Activated CD4-positive, alpha-beta T cell treated with anti-CD3 and anti-CD28 coated beads, Interleukin-10, Interleukin-2, amounts not matched to agents 100 ng/mL and 50 ng/mL, durations not matched to agents 16 hours and 8 hours (primary cell): ENCODE measurements at places on chromosomes 16 and 17.

- DNase-seq = no peak
Observed at GRCh38 chr16:84464116-84464515, 40.3 kb downstream of the MEAK7 start.

DNA sequence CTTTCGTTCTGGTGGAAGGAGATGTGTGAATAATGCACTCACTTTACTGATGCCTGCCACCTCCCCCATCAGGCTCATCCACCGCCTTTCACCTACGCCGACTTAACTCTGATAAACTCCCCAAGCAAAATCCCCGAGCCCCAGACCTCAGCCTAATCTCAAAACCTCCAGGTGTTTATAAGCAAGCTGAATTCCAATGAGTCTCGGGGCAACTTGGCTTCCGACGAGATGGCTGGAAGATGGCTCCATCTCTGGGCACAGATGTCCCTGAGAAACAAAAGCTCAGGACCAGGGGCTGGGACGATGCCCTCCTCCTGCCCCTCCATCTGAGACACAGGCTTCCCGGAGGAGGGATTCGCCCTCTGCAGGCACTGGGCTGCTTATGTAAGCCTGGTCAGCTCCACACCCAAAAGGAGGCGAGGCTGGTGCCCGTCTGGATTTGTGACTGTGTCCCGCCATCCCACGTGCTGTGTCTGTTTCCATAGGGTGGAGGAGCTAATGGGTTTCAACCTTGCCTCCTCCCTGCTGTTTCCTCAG is 386.4 kb upstream of the TNRC6C start:
- DNase-seq = no peak

GRCh38 chr16:81627024-81627423 is 152.1 kb upstream of the PLCG2 start:
- DNase-seq = peak; percentile 8

- no peak for DNase-seq
Observed at GRCh38 chr17:47742319-47743181, 9.5 kb downstream of the TBX21 start.

- DNase-seq = peak; percentile 22
Observed at GRCh38 chr16:1048442-1049112, 24.0 kb upstream of the SSTR5 start.

- no peak for DNase-seq
Observed at GRCh38 chr17:81384929-81385319, 10.3 kb upstream of the BAHCC1 start.

GRCh38 chr17:1630662-1631061 is 2.0 kb upstream of the SLC43A2 start:
- DNase-seq = no peak

GRCh38 chr16:53678756-53679343 is 24.8 kb downstream of the RPGRIP1L start:
- DNase-seq = no peak

- no peak for DNase-seq
Observed at GRCh38 chr17:7651665-7652387, 1.1 kb downstream of the ATP1B2 start.

DNA sequence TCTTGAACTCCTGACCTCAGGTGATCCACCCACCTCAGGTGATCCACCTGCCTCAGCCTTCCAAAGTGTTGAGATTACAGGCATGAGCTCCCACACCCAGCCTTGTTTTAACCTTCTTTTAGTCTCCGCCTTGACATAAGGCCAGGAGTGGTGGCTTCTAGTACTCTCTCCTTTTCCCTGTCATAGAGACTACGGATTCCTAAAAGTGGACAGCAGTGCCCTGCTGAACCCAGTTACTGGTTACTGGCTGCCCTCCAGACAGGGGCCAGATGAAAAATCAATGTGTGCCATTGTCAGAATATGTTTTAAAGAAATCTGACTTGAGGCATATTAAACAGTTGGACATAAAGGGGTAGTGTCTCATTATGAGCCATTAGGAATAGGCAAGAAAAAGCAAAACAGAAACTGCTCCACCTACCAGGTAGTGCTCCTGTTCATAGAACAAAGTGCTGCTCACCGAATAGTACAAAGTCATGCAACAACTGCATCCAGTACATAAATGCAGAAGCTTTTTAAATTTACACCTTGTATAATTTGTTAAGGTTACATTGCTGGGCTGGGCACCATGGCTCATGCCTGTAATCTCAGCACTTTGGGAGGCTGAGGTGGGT is 32.1 kb downstream of the TRIM25 start:
- DNase-seq = no peak

DNA sequence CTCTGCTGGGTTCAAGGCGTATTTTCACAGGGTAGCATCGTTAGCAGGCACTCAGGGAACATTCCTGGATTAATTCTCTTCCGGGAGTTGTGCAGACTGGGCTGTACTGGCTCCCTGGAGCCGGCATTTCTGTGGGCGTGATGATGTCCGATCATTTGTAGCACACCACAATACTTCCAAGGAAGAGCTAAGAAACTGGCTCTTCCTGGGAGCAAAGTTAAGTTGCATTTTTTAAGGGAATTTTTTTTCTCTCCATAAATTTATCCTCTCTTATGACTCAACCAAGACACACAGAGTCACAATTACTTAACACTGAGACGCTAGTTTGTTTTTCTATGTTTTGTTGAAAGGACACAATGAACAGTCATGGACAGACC is 211.6 kb upstream of the FOXF1 start:
- DNase-seq = no peak

DNA sequence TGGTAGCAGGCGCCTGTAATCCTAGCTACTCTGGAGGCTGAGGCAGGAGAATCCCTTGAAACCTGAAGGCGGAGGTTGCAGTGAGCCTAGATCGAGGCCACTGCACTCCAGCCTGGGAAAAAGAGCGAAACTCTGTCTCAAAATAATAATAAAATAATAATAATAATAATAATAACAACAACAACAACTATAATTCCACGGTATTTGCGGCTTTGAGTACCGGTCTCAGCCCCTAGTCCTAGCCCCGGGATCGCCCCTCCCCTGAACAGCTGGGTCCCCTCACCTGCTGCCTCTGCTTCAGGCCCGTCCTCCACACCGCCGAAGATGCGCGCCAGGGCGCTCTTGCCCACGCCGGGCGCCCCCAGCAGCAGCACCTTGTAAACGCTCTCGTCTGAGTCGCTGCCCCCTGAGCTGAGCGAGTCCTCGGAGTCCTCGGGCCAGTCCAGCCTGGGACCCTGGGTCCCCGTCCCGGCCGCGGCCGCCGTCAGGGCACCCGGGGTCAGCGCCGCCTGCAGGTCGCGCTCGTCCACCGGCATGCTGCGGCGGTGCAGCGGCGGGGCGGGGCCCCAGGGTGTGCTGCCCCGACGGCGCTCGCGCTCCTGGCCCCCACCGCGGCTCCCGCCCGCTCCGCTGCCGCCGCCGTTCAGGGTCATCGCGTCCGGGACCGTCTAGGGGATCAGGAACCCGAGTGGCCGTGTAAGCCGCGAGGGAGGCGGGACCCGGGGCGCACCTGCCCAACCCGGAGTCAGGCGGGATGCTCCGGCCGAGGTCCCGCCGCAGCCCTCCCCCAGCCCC is 611 bp downstream of the RRAD start:
- peak; percentile 45 for DNase-seq

DNA sequence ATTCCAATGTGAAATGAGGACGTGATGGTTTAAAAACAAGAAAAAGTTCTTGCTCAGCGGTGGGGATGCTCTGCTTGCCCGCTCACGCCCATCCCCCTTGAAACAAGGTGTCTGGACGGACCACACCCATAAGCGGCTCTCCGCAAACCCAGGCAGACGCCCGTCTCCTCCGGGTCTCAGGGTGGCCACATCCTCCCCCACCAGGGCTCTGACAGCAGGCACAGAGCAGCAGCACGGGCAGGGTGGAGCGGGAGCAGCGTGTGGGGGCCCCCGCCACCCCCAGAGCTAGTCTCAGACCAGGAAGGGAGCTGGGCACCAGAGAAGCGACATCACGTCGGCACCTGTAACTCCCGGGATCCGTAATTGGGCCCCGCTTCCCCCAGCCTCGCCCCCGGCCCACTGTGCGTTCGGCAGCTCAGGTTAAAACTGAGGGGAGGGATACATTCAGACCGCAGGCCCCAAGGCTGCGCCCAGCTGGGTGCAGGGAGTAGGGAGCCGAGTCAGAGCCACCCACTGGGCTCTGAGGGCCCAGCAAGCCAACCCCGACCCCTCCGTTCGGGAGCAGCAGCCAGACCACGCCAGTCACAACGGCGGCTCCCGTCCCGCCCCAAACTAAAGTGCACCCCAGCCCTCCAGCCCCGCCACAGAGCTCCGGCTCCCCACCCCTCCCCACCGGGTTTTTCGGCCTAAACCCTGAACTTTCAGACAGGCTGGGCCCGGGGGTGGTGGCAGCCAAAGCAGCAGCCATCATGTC is 22.0 kb downstream of the CLUH start:
- DNase-seq = no peak

GRCh38 chr17:8341456-8341855 is 1.8 kb downstream of the ODF4 start:
- no peak for DNase-seq

DNA sequence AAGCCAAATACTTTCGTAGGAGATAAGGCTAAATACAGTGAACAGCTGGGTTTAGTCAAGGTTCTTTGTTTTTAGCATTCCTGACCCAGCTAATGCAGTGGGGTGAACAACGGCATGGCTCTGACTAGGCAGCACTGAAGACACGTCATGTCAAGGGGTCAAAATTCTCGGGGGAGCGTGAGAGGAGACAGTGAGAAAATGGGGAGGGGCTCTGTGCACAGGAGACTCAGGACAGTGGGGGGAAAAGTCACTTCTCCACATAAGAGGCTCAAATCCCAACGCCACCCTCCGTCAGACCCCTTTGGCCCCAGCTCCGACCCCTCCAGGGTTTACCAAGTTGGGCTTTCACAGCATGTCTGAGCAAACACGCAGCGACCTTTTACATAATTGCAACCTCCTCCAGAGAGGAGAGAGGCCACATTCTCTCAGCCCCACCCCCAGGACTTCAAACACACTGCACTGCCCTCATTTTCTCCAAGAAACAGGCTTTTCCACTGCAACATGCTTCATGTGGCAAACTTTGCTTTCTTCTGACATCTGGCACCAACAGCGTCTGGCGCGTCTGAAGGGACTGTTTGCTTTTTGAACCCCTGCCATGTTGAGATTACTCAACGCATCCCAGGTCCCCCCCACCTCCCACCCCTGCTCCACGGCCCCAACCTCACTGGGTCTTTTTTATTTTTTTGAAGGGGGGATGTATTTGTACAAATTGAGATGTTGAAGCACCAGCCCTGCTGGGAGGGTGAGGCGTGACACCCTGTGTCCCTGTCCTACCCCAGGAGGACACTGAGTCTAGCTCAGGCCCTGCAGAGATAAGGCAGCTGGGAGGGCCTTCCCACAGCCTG is 30.0 kb downstream of the AXIN2 start:
- DNase-seq = no peak

GRCh38 chr16:17037499-17037898 is 433.3 kb downstream of the XYLT1 start:
- DNase-seq = no peak

DNA sequence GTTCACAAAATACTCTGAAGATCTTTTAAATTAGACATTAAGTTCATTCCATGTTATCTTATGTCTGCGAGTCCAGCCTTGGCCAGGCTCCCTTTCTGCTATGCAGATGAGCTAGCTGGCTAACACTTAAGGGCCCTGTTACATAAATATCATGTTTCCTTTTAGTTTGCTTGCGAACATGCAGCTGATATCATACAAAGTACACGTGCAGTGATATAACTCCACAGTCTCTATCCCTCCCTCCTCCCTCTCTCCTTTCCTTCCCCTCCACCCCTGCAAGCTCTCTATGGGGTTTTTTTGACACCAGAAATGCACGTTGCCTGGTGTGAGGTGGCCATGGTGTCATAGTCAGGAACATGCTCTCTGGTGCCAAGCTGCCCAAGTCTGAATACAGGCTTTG is 46.1 kb downstream of the ARHGAP17 start:
- DNase-seq = no peak

- DNase-seq = no peak
Observed at GRCh38 chr16:15807603-15808009, 49.2 kb downstream of the MYH11 start.

GRCh38 chr16:60041671-60042070 is 1307.6 kb upstream of the GOT2 start:
- no peak for DNase-seq

DNA sequence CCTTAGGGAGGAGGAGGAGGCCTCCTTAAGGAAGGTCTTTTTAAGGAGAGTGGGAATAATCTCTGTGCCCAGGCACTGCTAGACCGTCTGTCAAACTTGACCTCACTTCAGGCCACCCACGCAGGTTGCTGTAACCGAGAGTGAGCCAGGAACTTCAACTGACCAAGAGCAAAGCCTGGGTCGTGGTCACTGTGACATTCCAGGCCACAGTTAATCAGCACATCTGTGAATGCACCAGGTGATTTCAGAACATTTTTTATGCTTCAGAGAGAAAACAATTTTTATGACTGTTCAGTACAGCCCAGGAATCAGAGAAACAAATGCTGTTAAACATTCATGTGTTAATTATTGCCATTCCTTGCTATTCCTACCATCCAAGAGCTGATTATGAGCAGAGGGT is 226.6 kb upstream of the ASIC2 start:
- no peak for DNase-seq

DNA sequence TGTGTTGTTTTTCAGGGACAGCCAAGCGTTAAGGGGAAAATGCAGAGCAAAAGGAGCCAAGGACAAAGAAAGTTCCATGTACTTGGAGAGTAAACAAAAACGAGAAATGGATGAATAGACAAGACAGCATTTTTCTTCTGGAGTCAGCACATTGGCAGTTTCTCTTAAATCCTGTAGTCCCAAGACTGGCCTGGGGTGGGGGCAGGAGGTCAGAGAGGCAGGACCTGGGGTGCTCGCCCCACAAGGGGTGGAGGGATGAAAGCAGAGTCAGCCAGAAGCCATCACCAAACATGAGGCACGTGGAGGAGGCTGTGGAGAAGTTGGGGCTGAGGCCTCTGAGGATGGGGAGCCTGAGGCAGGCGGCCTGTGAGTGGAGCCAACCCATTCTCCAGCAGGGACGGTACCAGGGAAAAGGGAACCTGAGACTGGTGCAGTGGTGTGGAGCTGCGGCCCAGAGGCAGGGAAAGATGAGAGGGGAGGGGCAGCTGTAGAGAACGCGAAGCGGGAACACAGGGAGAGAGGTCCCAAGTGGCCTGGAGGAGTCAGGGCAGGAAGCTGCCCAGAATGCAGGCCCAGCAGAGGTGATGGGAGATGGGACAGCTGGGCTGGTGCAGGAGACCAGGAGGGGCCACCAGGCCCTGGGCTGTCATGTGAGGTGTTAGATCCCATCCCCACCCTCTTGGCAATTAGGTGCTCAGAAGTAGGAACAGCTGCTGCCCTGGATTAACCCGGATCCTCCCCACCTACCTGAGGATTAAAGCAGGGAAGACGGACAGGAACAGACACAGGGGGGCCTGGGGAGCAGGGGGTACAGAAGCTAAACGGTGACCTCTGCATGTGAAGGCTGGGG is 3.3 kb downstream of the TLCD3B start:
- DNase-seq = no peak

GRCh38 chr16:88403794-88404581 is 21.2 kb downstream of the ZNF469 start:
- DNase-seq = no peak

- no peak for DNase-seq
Observed at GRCh38 chr17:57624386-57624785, 120.7 kb downstream of the CCDC182 start.

DNA sequence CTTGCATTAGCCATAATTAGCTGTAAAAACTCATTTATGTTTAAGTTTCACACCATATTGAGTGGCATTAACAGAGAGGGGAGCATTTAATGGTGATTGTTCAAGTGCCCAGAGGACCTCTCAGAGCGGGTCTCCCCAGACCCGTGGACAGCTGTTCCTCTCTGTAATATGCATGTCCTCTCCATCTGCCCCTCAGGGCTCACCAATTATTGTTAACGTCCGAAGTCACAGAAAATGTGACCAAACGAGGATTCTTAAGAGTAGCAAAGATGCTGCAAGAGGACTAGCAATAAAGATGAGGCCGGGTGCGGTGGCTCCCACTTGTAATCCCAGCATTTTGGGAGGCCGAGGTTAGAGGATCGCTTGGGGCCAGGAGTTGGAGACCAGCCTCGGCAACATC is 130.2 kb downstream of the CPPED1 start:
- DNase-seq = no peak
